ENCODE measurements at places on chromosomes 3 and 15.

GRCh38 chr15:51193526-51193925 lies 98.8 kb upstream of the TNFAIP8L3 start:
- no peak for DNase-seq

GRCh38 chr15:90588427-90588826 lies 58.7 kb downstream of the CRTC3 start:
- no peak for DNase-seq

GRCh38 chr3:124246949-124247348 lies 255.0 kb upstream of the ROPN1 start:
- DNase-seq: no peak

- DNase-seq: no peak
Observed at GRCh38 chr3:107666853-107667252, 144.1 kb downstream of the BBX start.

DNA sequence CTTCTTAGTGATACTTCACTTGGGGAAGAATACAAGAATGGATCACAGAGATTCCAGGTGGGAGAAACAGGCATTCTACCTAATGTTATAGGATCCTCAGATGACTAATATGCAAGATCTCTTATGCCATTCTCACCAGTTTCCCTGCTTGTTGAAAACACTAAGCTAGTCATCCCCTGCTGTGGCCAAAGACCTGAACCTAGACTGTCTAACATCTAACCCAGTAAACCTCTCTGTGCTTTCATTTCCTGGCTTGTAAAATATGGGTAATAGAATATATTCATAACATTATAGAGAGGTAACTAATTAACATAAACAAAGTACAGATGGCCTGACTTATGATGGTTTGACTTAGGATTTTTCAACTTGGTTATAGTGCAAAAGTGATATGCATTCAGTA lies 776.3 kb downstream of the TUSC7 start:
- no peak for DNase-seq

DNA sequence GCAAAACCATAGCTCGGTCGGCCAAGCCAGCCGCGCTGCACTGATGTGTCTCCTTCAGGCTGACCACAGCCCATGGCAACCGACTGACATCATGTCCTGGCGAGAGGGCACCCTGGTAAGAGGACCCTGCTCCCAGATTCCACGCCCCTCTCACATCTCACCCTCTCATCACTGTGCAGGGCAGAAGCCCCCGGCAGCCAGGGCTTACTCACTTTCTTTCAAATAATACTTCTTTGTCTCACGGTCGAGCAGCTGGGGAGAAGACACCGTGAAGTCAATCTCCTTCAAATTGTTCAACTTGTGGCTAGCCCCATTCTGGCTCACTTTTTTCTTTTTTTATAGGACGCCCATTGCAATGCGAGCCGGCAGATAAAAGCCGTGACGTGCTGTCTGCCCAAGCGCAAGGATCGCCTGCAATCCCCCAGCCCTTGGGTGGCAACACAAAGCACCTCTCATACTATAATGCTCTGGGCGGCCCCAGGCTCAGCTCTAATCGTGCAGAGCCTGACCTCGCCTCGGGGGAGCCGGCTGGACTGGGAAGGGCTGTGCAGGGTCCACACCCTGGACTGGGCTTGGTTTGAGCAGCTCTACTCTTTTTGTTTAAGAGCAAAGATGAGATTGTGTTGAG lies 33.6 kb downstream of the VGLL4 start:
- DNase-seq: no peak

DNA sequence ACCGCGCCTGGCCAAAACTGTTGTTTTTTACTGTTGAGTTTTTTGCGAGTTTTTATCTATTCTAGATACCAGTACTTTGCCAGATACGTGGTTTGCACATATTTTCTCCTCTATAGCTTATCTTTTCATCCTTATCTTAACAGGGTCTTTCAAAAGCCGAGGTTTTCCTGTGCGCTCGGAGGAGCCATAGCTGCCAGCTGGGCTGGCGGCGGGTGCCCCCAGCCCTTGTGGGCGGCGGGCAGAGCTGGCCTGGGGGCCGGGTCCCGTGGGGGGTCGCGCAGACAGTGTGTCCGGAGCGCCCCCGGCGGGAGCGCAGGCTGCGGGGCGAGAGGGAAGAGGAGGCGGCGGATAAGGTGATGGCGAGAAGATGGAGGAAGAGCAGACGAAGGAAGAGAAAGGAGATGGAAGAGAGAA lies 11.1 kb upstream of the EIF4A2 start:
- no peak for DNase-seq
